ENCODE measurements at places on chromosomes 6 and 20.

- no peak for DNase-seq
These were observed 79.2 kb upstream of the STMND1 start for GRCh38 chr6:17022604-17023003.

- DNase-seq, result no peak
These were observed 12.2 kb downstream of the PPARD start for GRCh38 chr6:35354361-35355135.

- no peak for DNase-seq
These were observed 194.4 kb downstream of the TMEM200A start for GRCh38 chr6:130560231-130560630.

- no peak for DNase-seq
These were observed 14.0 kb downstream of the ETV7 start for GRCh38 chr6:36373368-36374019.

GRCh38 chr6:81331526-81331925 lies 421.0 kb downstream of the TENT5A start:
- no peak for DNase-seq

DNA sequence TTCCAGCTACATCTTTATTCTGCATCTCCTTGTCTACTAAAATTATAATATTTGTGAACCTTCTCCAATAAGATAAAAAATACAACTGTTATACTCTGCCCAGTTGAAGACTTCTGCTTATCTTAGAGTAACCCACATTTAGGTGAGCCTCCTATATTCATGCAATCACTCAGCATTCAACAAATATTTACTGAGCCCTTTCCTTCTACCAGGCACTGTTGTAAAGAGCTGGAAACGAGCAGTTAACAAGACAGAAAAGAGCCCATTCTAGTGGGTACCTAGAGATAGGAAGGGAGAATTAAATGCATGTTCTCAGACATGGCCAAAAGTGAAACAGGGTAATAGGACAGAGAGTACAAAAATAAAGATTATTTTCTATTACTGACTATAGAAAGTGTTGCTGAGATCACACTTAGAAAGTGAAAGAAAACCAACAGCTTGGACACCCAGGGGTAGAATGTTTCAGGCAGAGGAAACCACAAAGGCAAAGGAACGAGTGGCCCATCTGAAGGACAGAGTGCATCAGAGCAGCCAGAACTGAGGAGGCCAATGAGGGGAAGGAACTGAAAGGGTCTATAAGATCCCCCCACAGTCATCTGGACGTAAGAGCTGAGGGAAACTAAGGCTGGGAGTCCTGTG lies 50.8 kb upstream of the SMLR1 start:
- DNase-seq, result no peak

GRCh38 chr20:49825521-49826033 lies 12.9 kb downstream of the SLC9A8 start:
- DNase-seq, result no peak

GRCh38 chr20:53439616-53440015 lies 154.0 kb downstream of the ZNF217 start:
- no peak for DNase-seq

DNA sequence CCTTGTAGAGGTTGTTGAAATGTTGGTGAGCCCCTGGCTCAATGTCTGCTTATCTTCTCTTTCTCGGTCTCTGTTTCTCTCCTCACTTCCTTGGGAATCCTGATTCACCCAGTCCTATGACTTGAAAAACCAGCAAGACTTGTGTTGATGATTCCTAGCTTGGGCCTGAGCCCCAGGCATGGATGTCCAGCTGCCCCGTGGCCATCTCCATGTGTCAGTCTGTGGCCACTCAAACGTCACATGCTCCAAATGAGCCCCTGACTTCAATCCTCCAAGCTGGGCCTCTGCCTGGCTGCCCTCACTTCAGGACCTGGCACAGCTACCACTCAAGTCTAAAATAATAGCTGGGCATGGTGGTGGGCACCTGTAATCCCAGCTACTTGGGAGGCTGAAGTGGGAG lies 81.0 kb downstream of the SRC start:
- DNase-seq, result no peak

- no peak for DNase-seq
These were observed 175.6 kb upstream of the RNF24 start for GRCh38 chr20:4190792-4191519.

DNA sequence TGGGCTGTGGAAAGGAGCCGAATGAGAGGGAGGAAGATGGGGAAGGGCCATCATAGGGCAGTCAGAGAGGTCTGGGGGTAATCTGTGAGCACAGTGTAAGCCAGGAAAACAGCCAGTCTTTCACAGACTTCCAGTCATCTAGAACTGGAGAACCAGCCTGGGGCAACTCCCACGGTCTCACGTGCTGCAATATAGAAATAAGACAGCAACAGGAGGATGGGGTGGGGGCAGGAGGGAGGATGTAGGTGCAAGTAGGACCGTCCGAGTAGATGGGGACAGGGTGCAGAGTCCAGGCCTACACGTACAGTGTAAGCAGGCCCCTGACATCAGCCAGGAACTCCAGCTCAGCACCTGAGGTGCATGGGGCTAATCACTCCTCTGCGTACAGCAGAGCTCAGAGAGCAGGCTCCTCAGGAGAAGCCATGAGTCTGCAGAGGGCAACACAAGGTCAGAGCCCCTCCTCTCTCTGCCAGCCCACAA lies 58.2 kb upstream of the TNFAIP3 start:
- no peak for DNase-seq

GRCh38 chr6:80467408-80467807 lies 360.9 kb downstream of the BCKDHB start:
- DNase-seq, result no peak

DNA sequence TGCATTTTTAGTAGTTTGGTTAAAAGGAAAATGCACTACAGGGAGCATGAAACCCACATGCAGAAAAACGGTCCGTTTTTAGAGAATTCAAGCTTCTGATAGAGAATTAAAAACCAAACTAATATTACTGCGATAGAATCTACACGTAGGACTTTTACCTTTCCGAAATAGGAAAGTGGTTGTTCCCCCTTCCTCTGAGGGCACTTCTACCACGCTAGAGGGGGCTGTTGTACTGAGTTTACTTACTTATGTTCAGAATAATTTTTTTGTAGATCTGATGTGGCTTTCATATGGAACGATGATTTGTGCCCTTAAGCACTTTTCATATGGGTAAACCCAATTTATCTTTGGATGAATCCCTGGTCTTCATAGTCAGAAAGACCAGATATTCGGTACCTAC lies 264.3 kb upstream of the PLN start:
- DNase-seq, result no peak

DNA sequence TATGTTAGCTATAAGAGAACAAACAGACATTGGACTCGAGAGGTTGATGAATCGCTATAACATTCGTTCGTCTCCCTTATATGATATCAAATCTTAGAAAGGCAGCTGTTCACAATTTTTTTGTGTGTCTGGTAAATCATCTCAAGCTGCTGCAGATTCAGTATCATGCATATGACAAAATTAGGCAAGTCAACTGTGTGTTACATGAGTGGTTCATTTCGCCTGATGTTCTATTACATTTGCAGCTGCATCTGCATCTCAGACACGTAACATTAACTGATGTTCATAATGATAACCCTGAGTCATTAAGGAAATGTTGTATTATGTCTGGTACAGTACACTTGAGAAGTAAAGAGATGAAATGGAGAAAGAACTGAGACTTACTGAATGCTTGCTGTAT lies 92.1 kb downstream of the NKAIN2 start:
- no peak for DNase-seq

- DNase-seq, result no peak
These were observed 253.7 kb upstream of the RUNX2 start for GRCh38 chr6:45074439-45074838.

GRCh38 chr6:33837971-33838665 lies 34.3 kb upstream of the MLN start:
- no peak for DNase-seq

GRCh38 chr20:58019850-58020625 lies 208.4 kb downstream of the ANKRD60 start:
- no peak for DNase-seq

- DNase-seq, result no peak
These were observed 7.7 kb downstream of the CSTF1 start for GRCh38 chr20:56400001-56400640.

DNA sequence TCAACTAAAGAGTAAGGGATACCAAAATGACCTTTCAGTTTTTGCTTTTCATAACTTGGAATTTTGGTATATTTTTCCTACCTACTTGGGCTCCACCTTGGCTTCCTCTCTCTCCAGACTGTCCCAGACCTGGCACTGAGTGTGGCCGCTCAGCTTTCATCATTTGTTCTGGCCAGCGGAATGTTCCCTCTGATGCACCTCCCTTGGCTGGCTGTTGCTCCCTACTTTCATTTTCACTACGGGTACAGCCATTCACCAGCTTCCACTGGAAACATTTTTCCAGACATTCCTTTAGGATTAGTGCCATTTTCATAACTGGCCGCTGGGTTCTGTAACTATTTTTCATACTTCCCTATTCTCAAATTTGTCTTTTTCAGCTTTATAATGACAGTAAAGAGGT lies 487.4 kb downstream of the TENT5A start:
- no peak for DNase-seq

- DNase-seq, result no peak
These were observed 10.4 kb downstream of the CYP24A1 start for GRCh38 chr20:54163402-54163801.

GRCh38 chr20:4664691-4665360 lies 56.9 kb upstream of the PRND start:
- DNase-seq, result no peak

DNA sequence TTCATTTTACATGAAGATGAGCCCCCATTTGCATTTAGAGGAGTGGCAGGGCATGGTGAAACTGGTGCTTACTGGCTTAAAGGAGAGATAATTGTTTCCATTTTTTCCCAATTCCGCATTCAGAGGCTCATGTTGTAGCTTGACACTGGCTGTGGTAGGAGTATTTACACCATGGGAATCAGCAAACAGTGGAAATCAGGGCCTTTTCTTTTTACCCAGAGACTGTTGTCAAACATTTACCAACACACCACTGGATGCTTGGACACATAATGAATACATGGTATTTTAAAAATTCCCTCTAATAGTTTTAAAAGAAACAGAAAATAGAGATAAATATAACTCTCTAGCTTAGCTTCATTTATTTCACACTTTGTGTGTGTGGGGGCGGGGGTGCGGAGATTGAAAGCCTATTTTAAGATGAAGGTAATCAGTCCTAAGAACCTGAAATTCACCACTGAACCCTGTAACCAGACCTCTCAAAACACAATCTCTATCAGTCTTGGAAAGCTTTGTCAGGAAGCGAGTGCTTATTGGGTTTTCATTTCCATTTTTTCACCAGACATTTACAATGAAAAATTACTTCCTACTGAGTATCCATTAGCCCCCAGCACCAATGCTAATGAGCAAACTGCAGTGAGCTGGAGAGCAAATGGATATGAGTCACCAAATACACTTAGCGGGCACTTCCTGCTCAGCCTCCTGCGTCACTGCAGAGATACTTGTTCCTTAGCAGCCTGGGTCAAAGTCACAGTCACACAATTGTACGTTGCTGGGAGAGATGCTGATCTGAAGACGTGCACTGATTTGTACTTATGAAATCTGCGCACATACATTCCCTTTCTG lies 532.0 kb downstream of the BCKDHB start:
- peak; percentile 41 for DNase-seq

GRCh38 chr6:127397729-127398630 lies 54.6 kb upstream of the ECHDC1 start:
- no peak for DNase-seq

GRCh38 chr6:161575523-161576254 lies 301.8 kb upstream of the AGPAT4 start:
- DNase-seq, result no peak

GRCh38 chr6:11093376-11093625 lies 333 bp upstream of the SMIM13 start:
- no peak for DNase-seq

DNA sequence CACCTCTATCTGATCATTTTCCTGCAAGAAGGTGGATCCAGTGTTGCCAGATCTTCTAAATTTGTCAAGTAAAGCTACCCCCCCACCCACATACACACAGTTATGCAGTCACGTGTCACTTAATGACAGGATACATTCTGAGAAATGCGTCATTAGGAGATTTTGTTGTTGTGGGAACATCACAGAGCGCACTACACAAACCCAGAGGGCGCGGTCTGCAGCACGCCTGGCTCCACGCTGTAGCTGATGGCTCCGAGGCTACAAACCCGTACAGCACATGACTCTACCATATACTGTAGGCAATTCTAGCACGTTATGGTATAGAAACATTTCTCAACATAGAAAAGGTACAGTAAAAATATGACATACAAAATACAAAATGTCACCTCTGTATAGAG lies 126.9 kb downstream of the SYCP2 start:
- DNase-seq, result no peak

DNA sequence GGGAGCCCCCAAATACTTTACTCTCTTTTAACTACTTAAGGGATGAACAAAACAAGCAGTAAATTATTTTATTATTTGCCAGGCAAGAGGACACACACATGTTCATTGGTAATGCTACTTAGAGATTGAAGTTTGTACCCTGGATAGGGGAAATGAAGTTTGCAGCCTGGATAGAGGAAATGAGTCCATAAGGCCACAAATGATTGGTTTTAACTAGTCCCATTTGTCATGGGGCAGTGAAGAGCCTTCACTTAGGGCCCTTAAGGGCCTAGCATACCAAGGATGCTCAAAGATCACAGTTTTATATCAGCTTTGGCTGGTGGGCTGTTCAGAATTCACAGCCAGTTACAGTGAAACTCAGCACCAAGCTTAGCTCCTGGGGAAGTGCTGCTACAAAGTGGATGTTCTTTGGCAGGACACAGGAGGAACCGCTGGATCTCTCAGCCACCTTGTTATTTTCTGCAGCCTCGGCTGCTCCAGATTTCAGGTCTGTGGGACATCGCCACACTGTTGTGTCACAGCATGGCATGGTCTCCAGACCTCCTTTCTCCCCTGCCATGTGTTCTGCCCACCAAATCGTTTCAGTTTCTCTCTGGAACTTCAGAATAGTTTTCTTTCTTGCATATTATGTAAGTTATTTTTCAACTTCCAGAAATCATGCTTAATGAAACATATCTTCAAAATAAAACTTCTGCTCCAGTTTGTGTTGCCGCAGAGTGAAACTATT lies 41.8 kb downstream of the NCOA7 start:
- DNase-seq, result no peak

DNA sequence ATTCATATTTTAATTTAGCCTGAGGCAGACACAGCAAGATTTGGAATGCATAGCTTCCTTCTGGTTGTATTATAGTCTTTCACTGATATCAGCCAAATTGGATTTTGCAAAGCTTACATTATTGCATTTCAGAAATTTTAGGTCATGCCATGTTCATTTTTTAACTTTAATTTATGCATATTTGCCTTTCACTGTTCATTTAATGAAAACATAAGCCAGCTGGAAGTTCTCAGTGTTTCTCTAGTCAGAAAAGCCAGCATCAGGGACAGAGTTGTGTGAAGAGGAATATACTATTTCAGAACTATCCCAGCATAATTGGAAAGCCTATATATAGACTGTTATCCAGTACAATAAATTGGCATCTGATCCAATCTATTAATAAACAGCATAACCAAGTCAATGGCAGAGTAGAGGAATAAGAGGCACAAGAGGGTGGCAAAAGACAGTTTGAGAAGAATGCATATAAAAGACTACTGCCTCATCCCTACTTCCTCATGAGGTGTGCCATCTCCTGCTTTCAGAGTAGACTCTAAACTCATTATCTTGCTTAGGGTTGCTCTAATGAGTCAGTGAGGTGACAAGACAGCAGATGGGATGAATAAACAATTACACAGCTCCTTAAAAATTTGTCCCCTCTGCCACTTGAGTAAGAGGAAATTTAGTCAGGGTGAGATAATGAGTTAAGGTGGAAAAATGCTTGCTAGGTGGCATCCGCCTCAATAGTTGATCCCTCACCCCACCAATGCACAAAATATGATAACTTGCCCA lies 159.8 kb upstream of the HCRTR2 start:
- no peak for DNase-seq

All from C1 segment of cervical spinal cord (tissue), 14 donors.